ENCODE measurements at places on chromosomes 16 and 17. TPM values are rescaled to one million over a fixed set of nuclear protein-coding genes. Genes with fewer than 3 reads are reported as not detected.
A peak's percentile ranks its signal among the peaks of the same experiment; 100 is the strongest.

DNA sequence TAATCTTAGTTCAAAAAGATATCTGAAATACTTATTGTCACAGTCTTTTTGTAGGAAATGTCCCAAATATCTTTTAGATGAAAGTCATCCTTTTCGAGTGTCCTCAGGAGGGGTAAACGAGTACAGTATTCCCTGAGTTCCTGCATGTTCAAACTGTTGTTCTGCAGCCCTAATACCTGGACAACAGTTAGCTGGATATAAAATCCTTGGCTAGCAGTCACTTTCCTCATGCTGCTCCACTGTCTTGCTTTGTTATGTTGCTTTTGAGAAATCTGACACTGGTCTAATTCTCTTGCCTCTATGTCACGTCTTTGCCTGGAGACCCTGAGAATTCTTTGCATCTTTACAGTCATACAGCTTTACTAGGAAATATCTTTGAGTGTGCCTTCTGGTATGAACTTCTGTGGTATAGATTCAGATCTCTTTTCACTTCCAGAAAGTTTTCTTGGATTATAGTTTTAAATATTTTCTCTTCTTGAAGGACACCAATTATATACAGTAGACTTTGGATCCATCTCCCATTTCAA is 9.5 kb downstream of the MBTD1 start:
- no peak for DNase-seq

- no peak for DNase-seq
These were observed 227.2 kb upstream of the MON1B start for GRCh38 chr16:76963614-76964315.

- no peak for DNase-seq
These were observed 39.3 kb downstream of the TNFRSF13B start for GRCh38 chr17:16932611-16933010.

DNA sequence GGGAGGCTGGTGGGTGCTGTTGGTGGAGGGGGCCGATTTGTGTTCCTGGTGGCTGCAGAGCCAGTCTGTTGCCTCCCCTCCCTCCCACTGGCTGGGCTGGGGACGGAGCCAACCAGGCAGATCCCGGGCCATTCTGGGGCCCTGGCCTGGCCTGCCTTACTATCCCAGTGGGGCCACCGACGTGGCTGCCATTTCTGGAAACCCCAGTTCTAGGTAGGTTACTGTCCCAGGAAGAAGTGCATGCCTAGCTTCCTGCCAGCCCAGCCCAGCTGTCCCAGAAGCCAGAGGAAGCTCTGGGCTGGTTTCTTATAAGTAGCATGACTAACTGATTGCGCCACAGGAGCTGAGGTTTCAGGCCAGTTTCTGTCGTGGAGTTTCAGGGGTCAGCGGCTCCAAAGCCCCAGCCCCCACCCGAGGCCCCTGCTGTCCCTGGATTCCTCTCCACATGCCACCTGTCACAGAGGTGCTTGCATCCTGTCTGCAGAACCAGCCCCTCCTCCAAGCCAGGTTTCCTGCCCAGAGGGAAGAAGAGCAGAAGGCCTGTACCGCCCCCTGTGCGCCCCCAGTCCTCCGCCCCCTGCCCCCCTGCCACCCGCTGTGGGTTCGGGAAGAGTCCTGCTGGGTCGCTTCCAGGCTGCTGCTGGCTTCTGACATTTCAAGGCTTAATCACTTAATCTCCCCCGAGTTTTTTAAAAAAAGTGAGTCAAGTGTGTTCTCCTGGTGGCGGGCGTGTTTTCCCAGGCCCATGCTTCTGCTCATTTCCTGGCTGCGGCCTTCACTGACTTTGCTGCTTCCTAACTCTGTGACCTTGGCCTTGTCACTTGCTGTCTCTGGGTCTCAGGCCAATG is 13.2 kb downstream of the IL4R start:
- DNase-seq = peak; percentile 92

TBC1D3H gene
- not detected for total RNA-seq

TMEM98 gene
- 59.6 TPM for total RNA-seq

SETD6 gene
- 7.4 TPM for total RNA-seq
